ENCODE measurements at places on chromosomes 1 and 21.

- no peak for DNase-seq
Measured at GRCh38 chr21:26077521-26077920, 93.0 kb downstream of the APP start.

DNA sequence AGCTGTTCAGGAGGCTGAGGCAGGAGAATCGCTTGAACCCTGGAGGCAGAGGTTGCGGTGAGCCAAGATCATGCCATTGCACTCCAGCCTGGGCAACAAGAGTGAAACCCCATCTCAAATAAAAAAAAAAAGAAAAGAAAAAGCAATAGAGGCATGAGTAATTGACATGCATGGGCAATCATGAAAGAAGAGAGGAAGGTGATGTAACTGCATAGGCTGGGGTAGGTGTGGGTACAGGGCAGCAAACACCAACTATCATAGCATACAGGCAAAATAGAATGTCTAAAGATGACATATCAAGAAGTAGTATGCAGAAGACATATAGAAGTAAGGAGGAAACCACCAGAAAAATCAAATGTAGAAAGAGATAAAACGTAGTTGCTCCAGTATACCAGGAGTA lies 19.0 kb upstream of the MGST3 start:
- no peak for DNase-seq

DNA sequence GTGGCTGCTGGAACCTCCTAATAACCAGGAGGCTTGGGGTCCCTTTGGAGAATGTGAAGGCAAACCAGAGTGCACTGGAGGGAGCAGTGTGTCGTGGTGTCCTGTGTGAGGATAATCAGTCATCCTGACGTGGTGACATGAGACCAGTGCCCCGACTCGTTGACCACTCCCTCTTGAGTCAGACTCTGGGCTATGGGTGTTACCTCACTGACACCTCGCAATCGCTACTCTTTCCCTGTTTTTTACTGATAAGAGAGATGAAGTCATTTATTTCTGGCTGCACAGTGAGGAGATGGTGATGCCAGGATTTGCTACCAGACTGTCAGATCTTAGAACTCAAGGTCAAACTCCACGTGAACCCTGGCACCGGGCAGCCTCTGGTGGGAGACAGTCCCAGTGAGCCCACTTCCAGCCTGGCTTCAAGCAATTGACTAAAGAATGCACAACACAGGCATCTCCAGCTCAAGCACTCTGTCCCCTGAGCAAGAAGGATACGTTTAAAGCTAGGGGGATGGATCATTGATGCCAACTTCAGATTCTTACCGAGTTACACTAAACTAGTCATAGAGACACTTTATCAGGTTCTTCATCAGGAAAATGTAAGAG lies 30.3 kb downstream of the UBASH3A start:
- DNase-seq, result no peak

- DNase-seq, result no peak
Measured at GRCh38 chr1:219751870-219752507, 139.1 kb upstream of the ZC3H11B start.
